Stimulated activated CD4-positive, alpha-beta T cell treated with anti-CD3 and anti-CD28 coated beads, Interleukin-4, amount 100 ng/mL, for 48 hours (primary cell): ENCODE measurements at places on chromosomes 13 and 19.

DNA sequence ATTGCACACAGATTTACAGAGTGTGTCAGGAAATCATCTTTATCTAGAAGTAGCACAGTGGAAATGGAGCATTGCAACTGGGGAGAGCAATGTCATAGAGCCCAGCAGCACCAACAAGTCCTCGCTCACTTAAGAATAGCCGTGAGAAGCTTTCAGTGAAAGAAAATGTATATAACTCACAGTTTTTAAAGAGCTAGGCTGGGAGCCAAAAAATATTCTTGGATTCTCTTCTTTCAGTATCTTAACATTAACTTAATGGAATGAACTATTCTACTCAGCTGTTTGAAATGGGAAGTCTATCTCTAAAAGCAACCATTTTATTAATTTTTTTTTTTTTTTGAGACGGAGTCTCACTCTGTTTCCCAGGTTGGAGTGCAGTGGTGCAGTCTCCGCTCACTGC is 329.6 kb downstream of the COG6 start:
- no peak for DNase-seq

DNA sequence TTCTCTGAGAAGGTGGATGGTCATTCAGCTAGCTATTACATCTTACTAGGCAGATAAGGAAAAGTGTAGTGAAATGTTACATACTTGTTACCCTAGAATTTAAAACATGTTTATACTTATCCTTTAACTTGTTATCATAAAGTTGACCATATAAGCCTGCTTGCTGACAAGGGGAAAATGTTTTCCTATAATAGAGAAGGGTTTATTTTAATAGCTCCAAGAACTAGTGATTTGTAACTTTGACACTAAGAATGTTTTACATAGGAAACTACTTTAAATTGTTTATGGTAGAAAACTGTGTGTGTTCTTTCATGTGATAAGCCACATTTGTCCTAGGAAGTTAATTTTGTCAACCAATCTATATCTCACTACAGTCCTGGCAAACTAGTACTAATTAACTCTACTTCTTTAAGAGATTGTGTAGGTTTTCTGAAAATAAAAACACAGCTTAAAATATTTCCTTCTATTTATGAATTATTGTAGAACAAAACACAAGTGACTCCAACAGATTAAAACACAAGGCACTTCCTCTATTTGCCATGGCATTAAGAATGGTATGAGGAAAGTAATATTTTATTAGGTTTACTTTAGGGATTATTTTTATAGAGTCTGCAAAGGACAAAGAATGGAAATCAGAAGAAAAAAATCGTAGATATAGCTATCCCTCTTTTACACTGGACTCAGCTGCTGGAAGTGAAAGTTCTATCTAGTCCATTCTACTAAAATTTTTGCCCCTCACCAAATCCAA is 233.3 kb upstream of the NBEA start:
- no peak for DNase-seq

DNA sequence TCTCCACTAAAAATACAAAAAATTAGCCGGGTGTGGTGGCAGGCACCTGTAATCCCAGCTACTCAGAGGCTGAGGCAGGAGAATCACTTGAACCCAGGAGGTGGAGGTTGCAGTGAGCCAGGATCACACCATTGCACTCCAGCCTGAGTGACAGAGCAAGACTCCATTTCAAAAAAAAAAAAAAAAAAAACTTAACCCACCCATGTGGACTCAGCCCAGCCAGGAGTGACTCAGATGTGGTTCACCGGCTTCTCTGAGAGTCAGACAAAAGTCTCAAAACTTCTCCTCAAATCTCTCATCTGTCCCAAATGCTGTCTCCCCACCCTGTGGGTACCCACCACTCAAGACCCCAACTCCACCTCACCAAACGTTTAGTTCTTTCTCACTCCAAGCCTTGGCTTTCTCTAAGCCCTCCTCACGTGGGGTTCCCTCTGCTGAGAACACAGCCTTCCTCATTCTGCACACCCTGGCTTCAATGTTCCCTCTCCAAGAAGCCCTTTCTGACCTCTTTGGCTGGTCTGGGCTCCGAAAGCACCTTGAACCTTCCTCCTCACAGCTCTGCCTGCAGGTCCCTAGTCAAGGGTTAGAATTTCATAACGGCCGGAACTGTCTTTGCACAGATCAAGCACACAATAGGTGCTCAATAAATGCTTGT is 11.1 kb upstream of the RAB3A start:
- no peak for DNase-seq

DNA sequence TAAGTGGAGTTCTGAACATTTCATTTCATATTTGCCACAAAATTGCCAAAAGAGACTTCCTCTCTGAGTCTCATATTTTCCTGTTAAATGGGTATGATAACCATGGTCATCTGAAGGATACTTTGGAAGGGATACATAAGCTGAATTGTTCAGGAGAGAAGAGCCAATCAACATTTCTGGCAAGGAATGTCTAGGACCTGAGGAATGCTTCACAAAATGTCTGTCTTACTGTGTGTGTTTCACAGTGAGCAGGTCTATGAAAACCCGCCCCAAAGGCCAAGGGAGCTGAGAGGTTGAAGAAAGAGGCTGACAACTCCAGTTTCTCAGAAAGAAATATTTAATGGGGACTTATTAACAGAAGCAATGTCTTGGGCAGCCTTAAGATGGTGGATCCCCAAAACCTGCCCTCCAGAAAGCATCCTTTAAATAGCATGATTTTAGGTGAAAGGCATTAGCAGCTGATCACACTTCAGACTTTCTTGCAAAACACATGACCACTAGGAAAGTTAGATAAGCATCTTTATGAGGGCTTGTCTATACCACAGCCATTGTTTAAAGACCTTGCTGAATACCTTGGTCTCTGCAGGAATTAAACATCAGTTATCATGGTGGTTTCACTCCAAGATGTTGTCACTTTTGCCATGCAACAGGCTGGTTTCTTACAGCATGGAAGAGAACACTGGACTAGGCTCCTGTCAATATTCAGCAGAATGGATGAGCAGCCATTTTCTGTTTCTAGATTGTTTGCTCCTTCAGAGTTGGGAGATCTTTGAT is 78.9 kb downstream of the TNFSF11 start:
- no peak for DNase-seq

DNA sequence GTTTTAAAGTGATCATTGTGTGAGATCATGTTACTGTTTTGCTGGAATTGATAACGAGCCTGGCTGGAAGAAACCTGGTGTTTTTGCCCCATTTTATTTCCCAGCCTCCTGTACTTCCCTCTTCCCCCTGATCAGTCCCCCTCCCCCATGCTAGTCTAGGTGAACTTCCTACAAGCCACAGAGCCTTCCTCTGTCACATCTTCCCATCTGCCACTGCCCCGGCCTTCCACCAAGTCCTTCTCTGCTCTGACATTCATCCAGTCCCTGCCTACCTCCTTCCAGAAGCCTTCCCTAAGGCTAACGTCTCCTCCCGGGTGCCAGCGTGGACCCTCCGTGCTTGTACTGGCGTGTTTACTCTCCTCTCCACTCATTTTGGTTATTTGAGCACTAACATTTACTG is 14.3 kb downstream of the FARP1 start:
- DNase-seq: no peak

- peak; percentile 4 for DNase-seq
Observed at GRCh38 chr13:102399791-102400674, 1.8 kb downstream of the FGF14 start.

DNA sequence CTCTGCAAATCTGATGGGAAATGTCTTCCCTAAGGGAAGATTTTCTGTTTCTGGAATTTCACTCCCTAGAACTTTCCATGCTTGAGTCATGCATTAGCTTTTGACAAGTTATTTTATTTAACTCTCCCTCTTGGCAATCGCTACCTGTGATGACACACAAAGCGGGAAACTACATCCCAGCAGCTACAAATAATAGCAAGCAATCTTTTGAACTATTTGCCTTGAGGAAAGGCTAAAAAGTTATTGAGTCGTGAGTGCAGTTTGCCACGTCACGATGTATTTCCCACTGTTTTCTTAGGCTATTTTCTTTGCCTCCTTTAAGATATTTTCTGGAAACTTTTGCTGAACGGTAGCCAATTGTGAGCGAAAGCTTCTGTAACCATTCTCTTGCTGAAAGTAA is 353.3 kb upstream of the HTR2A start:
- no peak for DNase-seq

GRCh38 chr19:54959840-54960239 is 6.3 kb upstream of the NLRP2 start:
- no peak for DNase-seq

- DNase-seq: no peak
Observed at GRCh38 chr13:112679932-112680677, 9.7 kb upstream of the ATP11A start.

DNA sequence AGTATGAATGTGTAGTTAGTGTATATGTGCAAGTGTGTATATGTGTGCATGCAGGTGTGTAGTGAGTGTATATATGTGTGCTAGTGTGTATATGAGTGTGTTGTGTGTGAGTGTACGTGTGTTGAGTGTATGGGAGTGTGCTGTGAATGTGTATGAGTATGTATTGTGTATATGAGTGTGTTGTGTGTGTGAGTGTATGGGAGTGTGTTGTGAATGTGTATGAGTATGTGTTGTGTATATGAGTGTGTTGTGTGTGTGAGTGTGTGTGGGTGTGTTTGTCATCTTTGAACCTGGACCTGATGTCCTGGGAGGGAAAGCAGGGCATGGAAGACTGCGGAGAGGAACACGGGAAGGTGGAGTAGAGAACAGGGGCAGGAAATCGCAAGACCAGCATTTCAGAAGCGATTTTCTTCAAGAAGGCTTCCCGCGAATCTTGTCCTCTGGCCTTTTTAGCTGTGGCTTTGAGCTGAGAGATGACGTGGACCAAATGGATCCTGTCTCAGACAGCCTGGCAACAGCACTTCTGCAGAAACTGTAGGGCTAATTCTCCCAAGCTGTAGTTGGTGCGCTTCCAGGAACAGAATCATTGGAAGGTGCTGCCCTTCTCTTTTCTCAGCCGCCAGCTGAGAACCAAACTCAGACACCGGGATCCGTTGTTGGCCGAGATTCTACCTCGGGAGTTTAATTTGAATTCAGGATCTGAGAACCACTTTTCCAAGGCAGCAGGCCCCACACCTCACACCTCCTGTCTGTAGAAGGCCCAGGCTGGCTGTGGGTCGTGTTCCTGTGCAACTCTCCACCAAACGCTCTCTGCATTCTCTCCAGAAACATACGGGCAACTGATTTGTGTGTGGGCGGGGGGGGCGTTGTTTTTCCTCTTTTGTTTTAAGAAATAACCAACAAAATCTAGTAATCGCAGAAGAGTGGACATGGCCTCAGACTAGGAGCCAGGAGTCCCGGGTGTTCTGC is 94.7 kb upstream of the RAP2A start:
- no peak for DNase-seq

DNA sequence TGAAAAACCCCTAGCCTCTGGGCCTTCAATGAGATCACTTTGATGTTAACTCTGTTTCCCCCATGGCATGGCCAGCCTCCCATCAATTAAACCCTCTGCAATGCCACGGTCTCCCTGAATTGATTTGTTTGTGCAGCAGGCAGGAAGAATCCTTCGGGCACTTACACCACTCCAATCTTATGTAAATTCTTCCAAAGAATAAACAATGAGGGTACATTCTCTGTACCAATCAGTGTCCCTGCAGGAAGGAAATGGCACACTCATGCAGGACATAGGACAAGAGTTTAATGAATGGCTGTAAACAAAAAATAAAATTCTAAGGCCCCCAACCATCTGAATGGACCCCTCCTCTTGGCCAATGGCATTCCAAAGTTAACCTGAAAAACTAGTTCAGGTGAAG is 22.2 kb downstream of the SCGB2B2 start:
- DNase-seq: no peak

- DNase-seq: no peak
Observed at GRCh38 chr19:19748249-19748938, 15.5 kb upstream of the ZNF14 start.

GRCh38 chr19:709196-709964 is 645 bp downstream of the PALM start:
- DNase-seq: no peak

GRCh38 chr19:3479177-3479833 is 1.0 kb downstream of the SMIM24 start:
- DNase-seq: peak; percentile 30

DNA sequence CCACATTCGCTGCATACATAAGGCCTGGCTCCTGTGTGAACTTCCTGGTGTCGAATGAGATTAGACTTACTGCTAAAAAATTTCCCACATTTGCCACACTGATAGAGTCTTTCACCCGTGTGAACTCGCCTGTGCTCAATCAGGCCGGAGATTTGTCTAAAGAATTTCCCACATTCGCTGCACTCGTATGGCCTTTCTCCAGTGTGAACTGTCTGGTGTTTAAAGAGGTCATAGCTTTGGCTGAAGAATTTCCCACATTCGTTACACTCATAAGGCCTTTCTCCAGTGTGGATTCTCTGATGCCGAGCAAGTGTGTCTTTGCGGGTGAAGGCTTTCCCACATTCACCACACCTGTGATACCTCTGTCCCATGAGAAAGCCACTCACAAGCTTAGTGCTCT is 6.5 kb downstream of the ZNF671 start:
- no peak for DNase-seq

- no peak for DNase-seq
Observed at GRCh38 chr13:114166381-114167131, 12.5 kb upstream of the CFAP97D2 start.

GRCh38 chr19:10505583-10506229 is 2.5 kb upstream of the KEAP1 start:
- DNase-seq: peak; percentile 87

DNA sequence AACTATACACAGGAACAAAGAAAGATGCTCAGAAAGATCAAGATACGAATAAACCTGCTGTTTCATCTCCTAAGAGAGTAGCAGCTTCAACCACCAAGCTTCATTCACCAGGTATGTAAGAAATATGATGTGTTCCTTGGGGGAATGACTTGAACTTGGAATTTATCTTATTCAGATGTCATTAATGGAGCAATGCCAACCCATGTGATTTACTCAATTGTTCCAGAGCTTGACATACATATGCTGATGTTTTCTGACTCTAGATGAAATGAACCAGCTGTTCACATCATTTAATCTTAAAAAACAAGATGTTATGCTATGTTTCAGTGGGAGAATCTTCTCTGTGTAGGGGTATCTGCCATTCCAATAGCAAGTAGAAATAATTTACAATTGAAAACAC is 270.9 kb downstream of the SLC7A1 start:
- DNase-seq: no peak

DNA sequence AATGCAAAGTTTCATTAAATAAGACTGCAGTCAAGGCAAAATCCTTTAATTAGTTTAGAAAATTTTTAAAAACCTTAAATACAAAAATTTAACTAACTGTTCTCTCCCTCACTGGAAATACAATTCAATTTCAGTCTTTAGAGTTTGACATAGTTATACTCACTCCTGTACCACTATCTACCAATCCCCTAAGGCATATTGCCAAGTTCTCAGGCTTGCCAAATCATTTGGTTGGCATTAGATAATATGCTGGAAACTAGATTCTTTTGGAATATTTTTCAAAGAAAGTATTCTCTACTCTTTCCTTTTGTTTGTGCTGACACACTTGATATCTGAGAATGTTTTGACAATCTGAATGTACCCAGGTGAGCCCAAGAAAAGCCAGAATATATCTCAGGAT is 77.2 kb downstream of the TSC22D1 start:
- no peak for DNase-seq
